ENCODE measurements at places on chromosomes 1 and 21. TPM values are rescaled to one million over a fixed set of nuclear protein-coding genes. Genes with fewer than 3 reads are reported as not detected.

DNA sequence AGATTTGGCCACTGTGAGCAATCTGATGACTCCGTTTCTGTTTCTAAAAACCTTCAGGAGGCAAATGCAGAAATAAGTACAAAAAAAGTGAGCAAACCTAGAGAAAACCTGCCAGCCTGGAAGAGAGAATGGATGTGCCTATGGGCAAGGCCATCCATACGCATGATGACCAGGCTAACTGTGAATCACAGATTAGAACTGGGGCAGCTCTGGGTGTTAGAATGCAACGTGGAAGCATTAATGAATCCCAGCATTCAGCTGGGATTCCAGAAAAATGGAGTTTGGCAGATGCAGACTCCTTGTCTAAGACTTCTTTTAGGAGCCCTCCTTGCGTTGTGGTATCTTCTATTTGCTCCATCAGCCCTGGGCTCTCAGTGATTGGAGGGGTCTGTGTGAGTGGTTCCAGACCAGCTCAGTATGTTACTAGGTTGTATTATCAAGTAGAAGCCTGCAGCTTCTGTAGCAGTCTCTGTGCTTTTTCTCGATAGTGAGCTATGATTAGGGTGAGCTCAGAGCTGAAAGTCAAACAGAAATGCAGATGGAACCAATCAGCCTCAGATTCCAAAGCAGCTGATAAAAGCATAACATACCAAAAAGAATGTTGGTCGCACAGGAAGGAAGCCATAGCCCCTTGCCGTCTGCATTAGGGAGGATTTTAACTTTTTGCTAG, 154.0 kb downstream of the PSMG1 start:
- no peak for DNase-seq

GRCh38 chr21:41411449-41412089, 14.5 kb upstream of the MX1 start:
- DNase-seq = no peak

DNA sequence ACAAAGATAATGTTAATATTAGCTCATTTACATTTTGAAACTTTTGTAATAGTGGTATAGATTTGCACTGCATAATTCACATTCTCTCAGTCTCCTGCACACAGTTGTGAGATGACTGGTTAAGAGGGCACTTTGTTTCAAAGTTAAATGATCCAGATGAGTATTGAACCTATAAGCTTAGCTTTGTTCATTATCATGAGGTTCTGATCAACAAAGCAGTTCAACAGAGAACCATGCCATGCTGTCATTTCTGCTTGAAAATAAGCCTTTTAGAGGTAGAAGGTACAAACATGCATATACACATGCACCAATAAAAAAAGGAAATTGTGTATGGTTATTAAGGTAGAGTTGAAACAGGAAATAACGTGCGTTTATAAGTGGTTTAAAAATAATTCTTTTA, 4.8 kb downstream of the RAP1A start:
- peak; percentile 37 for DNase-seq

The IGSF21 gene
- total RNA-seq = not detected

The WARS2 gene
- 12.9 TPM for total RNA-seq

The CACNA1E gene
- not detected for total RNA-seq

All from activated CD4-positive, alpha-beta T cell treated with anti-CD3 and anti-CD28 coated beads, Interleukin-2, amount 10 ng/mL, durations not matched to agents 7 days and 5 days (primary cell).